ENCODE measurements at places on chromosomes 2 and 18.

- DNase-seq, result peak; percentile 100
These were observed at the start of gene ILKAP for GRCh38 chr2:238203094-238203972. Gene ILKAP (minus strand): TSS chr2:238203695. CDS start chr2:238203553, 142 bp downstream.

DNA sequence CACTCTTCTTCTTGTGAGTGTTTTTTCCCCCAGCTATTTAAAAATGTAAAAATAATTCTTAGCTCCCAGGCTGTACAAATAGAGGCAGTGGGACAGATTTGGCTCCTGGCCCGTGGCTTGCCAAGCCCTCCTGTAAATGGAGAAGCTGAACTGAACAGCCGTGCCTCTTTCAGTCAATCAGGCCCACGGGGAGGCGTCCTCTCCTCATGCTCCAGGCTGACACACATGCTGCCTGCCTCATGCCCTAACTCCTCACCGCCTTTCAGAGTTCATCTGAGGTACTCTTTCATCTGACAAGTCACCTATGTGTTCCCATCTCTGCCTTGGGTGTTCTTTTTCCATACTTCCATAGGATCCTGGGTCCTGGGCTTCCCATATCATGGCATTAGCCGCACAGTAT lies 58.9 kb downstream of the BMP10 start:
- no peak for DNase-seq

DNA sequence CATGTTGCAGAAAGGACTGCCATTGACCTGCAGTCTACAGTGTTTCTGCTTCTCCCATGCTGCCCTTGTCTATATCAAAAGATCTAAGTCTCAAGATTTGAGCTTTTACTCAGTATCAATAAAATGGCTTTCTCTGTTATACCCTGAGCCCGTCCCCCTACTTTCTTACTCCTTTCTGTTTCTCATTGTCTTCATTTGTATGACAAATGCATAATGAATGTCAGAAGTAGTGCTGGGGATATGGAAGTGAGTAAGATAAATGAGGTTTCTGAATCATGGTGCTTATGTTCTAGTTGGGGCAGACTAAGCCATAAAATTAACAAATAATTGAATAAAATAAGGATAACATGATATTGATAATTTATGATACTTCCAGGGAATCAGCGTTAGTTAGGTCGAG lies 128.6 kb downstream of the PARD3B start:
- no peak for DNase-seq

DNA sequence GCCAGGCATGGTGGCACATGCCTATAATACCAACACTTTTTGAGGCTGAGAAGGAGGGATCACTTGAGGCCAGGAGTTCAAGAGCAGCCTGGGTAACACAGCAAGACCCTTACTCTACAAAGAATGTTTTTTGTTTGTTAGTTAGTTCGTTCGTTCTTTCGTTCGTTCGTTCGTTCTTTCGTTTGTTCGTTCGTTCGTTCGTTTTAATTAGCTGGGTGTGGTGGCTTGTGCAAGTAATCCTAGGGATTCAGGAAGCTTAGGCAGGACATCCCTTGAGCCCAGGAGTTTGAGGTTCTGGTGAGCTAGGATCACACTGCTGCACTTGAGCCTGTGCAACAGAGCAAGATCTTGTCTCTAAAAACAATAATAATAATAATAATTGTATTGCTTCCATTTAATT lies 98.7 kb downstream of the MARCO start:
- DNase-seq, result no peak

GRCh38 chr2:239532859-239533258 lies 132.0 kb upstream of the HDAC4 start:
- DNase-seq, result no peak

DNA sequence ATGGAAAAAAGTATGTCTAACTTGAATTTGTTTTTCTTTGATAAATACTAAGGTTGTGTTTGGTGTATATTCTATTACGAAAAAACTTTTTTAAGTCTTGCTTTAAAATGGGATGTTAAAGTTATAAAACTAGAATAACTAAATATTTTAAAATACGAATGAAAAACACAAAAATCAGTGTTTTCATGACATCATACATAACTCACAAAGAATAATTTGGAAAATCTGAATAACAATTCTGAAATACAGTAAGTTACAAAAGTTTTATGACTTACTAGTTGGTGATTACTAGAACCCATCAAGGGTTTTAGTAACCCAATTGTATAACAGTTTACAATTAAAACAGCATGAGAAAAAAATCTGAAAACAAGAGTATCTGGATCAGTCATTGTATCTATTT lies 61.2 kb downstream of the PIGN start:
- no peak for DNase-seq

DNA sequence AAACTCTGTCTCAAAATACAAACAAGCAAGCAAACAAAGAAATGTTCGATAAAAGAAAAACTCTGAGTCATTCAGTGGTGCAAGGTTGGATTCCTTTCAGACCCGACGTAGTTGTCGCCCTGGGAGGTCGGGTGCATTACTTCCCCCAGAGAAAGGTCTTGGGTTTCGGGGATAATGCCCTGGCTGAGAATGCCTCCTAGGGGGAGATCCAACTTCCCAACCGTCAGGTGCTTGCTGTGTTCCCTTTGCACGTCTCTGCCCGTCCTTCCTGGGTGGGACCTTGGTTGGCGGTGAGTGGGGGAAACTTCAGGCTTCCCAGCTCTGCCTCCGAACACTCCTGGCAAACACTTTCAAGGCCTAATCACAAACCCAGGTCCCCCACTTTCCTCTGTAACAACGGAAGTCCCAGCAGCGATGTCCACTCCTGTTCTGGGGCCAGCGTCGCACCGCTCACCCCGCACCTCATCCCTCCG lies 609 bp downstream of the TPGS2 start:
- DNase-seq, result no peak

DNA sequence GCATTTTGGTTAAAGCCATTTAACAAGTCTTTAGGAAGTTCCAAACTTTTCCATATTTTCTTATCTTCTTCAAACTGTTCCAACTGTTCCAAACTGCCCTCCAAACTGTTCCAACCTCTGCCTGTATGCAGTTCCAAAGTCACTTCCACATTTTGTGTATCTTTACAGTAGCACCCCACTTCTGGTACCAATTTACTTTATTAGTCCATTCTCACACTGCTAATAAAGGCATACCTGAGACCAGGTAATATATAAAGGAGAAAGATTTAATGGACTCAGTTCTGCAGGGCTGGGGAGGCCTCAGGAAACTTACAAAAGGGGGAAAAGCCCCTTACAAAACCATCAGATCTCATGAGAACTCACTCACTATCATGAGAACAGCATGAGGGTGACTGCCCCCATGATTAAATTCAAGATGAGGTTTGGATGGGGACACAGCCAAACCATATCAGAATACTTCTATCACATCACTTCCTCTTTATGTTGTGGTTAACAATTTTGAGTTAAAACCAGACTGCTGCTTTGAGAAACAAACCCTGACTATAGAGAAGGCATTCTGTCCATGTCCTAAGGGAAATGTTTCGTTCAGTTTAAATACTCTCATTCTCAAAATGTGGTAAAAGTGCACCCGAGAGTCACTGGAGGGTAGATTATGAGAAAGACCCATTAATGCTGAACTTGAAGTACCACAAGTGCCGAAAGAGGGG lies 11.0 kb downstream of the IL18R1 start:
- no peak for DNase-seq

- DNase-seq, result no peak
These were observed 13.9 kb upstream of the RMND5A start for GRCh38 chr2:86706220-86706619.

DNA sequence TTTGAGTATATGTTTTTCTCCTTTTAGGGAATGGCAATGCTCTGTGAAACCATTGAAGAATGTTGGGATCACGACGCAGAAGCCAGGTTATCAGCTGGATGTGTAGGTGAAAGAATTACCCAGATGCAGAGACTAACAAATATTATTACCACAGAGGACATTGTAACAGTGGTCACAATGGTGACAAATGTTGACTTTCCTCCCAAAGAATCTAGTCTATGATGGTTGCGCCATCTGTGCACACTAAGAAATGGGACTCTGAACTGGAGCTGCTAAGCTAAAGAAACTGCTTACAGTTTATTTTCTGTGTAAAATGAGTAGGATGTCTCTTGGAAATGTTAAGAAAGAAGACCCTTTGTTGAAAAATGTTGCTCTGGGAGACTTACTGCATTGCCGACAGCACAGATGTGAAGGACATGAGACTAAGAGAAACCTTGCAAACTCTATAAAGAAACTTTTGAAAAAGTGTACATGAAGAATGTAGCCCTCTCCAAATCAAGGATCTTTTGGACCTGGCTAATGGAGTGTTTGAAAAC lies 82.3 kb downstream of the ACVR2A start:
- no peak for DNase-seq

DNA sequence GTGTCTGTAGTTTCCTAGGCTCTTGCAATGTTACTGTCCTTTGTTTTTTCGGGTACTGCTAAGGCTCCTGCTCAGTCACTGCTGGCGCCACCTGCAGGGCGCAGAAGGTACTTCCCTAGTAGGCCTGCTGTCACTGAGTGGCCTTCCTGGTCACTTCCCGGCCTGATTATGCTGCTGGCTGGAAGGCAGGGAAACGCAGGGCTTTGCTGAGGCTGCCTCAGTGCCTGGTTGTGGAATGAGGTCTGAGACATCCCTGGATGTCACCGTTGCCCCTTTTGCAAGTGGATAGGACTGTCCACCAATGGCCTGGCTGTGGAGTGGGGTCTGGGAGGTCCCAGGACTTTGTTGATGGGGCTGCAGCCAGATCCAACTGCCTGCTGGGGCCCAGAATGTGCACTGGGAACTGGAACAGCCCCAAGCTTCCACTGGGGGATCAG lies 13.1 kb downstream of the DAW1 start:
- DNase-seq, result peak; percentile 77

GRCh38 chr2:20590704-20591515 lies 60.0 kb downstream of the HS1BP3 start:
- DNase-seq, result no peak

GRCh38 chr18:5444847-5445246 lies 99.0 kb downstream of the EPB41L3 start:
- DNase-seq, result peak; percentile 4

GRCh38 chr2:240156435-240157146 lies 16.1 kb upstream of the OTOS start:
- no peak for DNase-seq
